ENCODE measurements at places on chromosomes 12 and 14.
A peak's percentile ranks its signal among the peaks of the same experiment; 100 is the strongest.

- no peak for DNase-seq
These were observed 108.7 kb upstream of the OTX2 start for GRCh38 chr14:56918849-56919574.

- no peak for DNase-seq
These were observed 85.3 kb downstream of the LRRC74A start for GRCh38 chr14:76911473-76911872.

GRCh38 chr14:74526854-74527585, 33.5 kb downstream of the ISCA2 start:
- DNase-seq: no peak

- peak; percentile 23 for DNase-seq
These were observed 1.3 kb downstream of the FBXO33 start for GRCh38 chr14:39430762-39431415.

DNA sequence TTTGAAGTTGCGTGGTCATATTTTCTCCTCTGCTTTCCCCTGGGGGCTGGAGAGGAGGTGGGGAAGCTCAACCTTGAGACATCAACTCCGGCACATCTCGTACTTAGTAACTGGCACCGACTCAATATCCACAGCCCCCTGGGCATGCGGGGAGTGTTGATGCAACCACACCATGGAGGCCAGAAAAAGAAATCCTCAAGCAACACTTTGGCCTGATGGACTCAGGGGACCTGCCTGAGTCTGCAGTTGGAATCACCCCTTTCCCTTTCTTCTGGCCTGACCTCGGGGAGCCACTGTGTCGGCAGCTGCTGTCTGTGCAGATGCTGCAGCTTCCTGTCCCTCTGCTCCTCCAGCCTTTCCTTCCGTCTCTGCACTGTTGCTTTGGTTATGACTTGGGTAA, 11.4 kb upstream of the AACS start:
- DNase-seq: no peak
